ENCODE measurements at places on chromosomes 1 and 21.
A peak's percentile ranks its signal among the peaks of the same experiment; 100 is the strongest.

DNA sequence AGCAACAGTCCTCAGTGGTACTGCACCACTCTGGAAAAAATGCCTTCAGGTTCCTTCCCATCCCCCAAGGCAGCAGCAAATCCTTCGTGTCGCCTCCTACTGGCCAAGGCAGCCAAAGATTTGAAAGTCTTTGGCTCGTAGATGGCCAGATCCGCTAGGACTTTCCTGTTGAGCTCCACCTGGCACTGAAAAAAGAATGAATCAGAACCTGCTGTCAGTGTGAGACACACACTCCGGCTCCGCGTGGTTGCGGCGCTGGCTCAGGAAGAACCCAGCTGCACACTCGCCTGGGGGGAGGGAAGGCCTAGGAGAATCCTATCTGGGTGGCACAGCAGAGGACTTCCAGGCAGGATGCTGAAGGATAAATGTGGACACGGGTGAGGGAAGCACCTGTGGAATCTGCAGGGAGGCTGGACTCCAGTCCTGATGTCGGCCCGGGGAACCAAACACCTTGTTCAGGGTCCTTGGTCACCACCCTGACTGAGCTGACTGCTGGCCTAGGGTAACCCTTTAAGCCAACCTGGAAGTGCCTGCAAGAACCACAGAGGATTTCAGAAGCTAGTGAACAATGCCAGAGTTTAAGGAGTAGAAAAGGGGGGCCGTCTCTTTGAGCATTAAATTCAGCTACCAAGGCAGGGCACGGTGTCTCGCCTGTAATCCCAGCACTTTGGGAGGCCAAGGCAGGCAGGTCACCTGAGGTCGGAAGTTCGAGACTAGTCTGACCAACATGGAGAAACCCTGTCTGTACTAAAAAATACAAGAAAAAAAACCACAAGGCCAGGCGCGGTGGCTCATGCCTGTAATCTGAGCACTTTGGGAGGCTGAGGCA, 3.2 kb upstream of the CCNL2 start:
- DNase-seq = peak; percentile 17

- no peak for DNase-seq
Measured at GRCh38 chr1:8910914-8911313, 32.4 kb upstream of the ENO1 start.

- DNase-seq = no peak
Measured at GRCh38 chr1:230629511-230629910, 12.8 kb upstream of the COG2 start.

GRCh38 chr1:230694991-230695390, 18.9 kb downstream of the AGT start:
- DNase-seq = no peak

DNA sequence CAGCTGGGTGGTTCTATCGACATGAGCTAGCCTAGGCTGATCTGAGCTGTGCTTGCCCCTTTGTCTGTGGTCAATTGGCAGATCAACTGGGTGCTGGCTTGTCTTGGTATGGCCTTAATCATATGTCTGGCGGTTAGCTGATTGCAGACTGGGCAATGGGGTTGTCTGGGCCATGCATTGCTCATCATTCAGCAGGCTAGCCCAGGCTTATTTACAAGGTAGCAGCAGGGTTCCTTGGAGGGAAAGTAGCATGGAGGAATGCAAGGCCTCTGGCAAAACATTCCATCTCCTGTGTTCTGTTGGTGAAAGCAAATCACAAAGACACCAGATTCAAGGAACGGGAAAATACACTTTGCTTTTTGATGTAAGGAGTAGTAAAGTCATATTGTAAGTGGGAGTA, 84.0 kb upstream of the IVNS1ABP start:
- no peak for DNase-seq

DNA sequence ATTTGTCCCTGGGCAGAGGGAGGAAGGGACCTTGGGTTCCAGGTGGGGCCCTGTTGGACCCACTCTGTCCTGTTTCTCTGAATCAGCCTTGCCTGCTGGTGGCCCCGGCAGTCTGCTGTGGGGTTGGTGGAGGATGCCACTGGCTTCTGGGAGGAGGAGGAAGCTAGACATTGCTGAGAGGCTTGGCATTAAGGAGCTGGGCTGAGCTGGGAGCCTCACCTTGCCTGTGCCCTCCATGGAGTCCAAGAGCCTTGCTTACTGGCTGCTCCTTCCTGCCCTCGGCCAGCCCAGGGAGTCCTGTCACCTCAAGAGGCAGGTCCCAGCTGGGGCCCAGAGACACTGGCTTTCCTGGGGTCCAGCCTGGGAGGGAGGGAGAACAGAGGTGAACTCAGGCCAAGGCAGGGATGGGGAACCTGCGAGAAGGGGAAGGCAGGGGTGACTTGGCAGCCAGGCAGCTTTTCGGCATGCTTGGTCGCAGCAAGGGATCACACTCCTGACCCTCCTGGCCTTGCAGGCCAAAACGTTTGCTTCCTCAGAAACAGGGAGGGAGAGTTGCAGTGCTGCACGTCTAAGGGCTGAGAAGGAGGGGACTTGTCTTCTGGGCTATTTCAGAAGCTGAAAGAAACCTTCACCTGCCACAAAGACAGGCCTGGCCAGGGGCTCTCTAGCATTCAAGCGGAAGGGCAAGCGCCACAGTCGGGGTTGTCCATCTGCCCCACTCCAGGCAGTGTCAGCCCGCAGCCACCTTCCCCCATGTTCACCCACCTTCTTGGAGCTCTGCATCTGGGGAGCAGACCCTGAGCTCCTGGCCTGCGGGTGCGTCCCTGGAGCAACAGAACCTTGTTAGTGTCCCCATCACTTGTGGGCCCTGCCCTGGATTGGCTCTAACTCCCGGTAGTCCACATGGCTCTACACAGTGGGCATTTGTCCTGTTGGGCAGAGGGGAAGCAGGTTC, 8.9 kb downstream of the TMEM201 start:
- DNase-seq = no peak

DNA sequence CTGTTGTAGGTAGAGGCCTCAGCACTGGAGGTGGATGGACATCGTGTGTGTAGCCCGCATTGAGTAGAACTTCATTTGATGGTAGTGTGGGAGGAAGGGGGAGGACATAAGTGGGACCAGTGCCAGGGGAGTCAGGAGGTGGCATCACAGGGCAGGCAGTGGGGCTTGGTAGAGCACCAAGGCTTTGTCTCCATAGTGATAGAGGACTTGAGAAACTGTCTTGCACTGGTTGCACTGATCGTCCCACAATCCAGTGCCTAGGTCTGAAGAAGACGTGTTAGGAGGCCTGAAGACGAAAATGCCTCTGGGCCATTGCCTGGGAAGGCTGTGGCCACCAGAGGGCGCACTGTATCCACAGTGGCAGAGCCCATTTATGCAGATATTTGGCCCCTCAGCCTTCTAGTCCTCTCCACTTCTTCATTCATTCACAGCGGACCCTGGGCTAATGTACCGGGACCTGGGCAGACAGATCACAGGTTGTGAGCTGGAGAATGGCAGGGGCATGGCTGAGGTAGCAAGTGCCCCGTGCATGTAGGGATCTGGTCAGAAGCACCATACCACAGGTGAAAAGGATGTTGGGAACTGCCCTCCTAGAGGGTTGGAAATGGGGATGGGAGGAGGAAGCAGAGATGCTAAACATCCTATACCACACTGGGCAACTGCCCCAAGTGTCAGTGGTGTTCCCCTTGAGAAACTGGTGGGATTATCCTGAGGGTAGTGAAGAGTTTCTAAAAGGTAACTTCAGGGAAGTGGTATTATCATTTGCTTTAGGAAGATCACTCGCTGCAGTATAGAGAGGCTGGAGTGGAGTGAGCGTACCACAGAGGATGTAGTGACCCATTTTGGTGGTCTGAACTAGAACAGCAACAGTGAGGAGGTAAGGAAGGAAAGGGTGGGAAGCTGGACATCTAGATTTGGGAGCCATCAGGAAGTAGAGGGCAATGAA, 95.3 kb downstream of the PIK3R3 start:
- peak; percentile 60 for DNase-seq

- no peak for DNase-seq
Measured at GRCh38 chr1:68327414-68327813, 95.1 kb upstream of the WLS start.

- no peak for DNase-seq
Measured at GRCh38 chr1:173017792-173018191, 32.9 kb downstream of the TNFSF18 start.

- no peak for DNase-seq
Measured at GRCh38 chr1:155651861-155652661, 36.5 kb downstream of the YY1AP1 start.

DNA sequence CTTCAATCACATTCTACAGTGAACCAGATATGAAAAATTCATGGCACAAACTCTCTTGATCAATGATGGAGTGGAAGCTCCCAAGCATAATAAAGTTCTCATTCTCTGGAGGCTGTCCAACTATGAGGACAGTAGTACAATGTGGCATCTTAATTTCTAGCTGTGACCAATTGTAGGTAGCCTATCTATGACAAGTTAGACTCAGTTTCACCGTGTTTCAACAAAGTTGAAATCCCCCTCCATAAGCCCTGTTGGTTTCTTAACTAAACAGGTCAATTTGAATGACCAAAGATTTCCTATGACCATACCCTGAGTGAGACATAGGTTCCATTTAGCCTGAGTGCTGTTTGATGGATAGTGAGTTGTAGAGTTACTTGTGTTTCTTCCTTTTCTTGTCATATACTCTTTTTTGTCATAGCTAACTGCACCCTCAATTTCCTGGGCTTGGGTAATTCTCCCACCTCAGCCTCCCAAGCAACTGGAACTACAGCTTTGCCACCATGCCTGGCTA, 11.8 kb downstream of the PATJ start:
- no peak for DNase-seq

DNA sequence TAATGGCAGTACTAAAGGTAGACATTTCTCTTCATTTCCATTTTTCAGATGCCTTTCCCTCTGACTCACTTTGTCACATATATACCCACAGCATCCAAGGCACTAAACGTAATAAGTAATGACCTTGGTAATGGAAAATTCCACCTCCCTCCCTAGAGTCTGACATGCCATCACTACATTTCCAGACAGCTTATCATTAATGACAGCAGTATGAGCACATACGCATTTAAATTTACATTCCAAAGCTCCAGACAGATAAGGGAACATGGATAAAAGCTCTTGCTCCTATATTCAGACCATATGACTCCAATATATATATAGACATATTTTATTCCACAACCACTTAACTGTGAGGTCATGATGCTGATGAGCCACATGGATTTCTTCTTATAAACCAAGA, 191.7 kb upstream of the GORAB start:
- DNase-seq = peak; percentile 16

DNA sequence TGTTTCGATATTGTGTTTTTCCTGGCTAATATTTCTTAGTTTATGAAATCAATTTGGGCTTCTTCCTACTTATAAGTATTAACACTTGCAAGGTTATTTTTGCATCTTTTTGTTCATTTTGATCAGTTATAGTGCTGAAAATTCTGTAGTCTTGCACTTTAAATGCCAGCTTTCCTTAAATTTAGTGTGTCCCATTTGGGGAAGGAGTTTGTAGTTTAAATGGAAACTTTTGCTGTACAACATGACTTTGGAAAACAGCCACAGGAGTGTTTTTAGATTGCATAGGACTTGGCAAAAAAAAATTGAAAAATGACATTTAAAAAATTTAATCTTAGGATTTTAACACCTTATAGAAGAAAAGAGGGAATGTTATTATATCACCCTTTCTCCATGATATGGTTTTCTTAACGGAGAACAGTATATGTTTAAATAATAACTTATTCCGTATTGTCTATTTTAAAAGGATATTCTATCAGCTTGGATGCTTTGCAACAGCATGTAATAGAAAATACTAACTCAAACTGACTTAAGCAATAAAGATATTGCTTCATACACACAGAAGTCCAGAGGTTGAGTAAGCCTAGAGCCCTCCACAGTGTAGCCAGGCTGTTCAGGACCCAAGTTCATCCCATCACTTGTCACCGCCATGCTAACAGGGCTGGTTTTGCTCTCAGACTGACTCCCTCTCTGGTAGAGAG, 53.8 kb downstream of the LYPLAL1 start:
- no peak for DNase-seq

DNA sequence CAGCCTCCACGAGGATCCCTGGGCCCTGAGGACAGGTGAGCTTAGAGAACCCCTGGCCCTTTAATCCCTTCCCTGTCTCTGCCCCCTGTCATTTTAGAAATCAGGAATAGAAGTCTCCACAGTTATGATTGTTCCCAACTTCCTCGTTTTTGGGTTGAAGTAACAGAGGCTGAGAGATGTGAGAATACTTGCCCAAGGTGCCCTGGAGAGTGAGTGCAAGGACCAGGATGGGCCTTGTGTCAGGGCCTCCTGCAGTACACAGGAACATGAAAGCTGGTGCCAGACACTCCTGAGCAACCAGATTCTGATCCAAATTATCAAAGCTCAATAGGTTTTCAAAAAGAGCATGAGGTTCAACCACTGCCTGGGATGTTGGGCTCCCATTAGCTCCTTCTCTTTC, 10.1 kb downstream of the HLX start:
- no peak for DNase-seq

GRCh38 chr1:108106775-108107174, 93.4 kb downstream of the SLC25A24 start:
- DNase-seq = no peak

GRCh38 chr1:145983960-145984830, 12.2 kb downstream of the TXNIP start:
- no peak for DNase-seq

DNA sequence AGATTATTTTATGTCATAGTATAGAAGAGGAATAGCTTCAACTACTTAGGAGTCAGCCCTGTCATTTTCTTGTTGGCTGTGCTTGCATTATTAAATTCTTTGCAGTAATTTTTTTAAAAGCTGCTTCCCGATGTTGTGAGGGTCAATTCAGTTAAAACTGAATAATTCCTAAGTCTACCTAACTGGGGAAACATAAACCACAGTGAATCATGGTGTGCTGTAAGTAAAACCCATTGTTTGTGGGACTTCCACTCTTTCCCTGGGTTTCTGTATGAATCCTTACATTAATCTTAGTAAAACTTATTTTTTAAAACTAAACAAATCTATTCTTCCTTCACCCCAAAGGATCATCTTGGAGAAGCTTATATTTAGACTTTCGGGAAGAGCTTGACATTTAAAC, 4.4 kb downstream of the SUCO start:
- DNase-seq = no peak

DNA sequence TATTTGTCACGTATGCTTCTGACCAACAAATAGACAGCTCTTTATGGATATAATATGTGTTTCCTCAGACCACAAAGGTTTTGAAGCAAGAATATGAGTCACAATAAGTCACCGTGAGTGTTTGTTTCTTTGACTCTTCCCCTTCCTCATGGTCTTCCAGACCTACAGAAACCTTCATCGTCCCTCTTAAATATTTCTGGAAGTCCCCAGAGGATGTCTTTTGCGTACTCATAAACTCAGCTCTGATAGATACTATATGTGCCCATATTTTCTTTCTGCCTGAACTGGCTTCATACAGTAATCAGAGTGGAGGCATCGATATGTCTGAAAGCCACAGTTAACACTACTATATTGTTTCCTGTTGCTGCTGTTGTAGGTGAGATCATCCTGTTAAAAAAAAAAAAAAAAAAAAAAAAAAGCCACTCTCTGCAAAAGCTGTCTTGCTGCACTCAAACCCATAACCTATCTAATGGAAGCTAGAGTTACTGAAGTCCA, 38.4 kb downstream of the ADAMTS1 start:
- no peak for DNase-seq

DNA sequence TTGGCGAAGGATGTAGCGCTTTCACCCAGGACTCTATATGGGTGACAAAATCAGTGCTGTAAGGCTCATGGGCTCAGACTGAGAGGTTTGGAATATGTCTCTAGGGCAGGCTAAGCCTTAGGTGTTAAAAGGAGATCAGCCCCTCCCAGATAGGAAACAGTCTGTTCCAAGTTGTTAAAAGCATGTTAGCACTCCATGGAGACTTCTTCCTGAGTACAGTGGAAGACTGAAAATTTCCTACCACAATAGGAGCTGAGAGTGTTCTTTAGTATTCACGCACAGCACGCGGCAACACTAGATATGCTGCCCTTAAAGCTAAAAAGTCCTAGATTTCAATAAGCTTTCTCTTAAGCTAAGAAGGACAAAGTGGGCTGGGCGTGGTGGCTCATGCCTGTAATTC, 122.1 kb downstream of the TRABD2B start:
- no peak for DNase-seq

Measured in fibroblast of skin of left quadriceps (primary cell).